ENCODE measurements at places on chromosomes 3 and 15.

DNA sequence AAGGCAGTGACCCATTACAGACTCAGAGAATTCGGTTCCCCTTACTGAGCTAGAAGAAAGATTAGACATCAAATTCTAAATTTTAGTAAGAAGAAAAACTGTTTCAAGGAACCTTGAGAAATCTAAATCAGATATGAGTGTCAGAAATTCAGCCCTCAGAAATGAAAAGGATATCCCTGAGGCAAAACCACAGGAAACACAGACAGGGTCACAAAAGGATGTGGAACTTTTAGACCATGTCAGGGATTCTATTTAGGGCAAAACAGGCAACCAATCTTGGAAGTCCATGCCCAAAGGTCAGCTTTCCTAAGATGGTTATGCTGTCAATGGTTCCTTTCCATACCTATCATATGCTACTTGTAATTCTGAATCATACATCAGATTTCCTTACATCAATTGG is 31.6 kb downstream of the SHOX2 start:
- DNase-seq = no peak

GRCh38 chr15:72824112-72824511 is 40.6 kb upstream of the ADPGK start:
- DNase-seq = no peak

GRCh38 chr3:136919799-136920580 is 37.8 kb upstream of the IL20RB start:
- DNase-seq = no peak

GRCh38 chr3:39407773-39408492 is 1.4 kb downstream of the RPSA start:
- no peak for DNase-seq
